ENCODE measurements at places on chromosomes 6 and 20. TPM values are rescaled to one million over a fixed set of nuclear protein-coding genes. Genes with fewer than 3 reads are reported as not detected.

ID4 gene
- polyA plus RNA-seq, result 159 TPM

DNA sequence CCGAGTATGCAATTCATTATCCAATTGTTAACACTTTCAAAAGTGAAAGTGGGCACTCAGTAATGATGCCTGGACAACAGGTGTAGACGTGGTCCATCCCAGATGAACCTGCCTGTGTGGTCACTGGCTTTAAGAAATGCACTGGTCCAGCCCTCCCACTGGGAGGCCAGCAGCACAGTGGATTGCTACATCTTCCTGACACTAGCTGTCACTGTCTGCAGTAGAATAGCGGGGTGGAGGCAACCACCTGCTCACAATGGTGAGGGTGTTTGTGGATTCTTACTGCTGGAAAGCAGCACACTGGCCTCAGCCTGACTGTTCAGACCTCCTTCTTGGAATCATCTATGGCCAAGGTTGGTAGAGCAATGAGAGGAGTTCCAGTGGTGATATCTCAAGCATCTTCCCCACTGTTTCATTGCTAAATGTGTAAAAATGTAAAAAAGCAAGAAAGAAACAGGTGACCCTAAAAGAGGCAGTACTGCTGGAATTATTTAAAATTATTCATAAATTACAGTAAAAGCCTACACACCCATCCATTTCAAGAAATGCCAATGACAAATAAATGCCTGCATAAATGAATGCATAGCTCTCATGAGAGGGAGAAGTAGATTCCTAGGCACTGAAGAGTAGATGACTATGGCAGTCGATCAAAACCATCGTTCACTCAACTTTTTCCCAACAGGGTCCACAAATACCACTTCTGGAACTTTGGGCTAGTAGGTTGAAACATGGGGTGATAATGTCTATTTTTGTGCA, 228.0 kb upstream of the PLN start:
- DNase-seq, result no peak

DNA sequence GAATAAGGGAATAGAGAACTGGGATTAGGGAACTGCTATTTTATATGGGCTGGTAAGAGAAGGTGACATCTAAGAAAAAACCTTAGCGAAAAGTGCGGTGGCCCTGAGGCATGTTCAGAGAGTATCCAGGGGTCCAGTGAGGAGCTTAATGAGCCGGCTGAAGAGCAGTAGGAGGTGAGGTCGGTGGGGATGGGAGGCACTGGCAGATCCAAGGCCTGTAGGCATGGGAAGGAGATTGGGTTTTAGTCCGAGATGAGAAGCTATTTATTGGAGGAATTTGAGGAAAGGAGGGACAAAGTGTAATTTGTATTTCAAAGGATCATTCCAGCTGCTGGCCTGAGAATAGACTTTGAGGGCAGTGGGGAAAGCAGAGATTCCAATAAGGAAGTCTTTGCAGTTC, 123.8 kb downstream of the QKI start:
- no peak for DNase-seq

DNA sequence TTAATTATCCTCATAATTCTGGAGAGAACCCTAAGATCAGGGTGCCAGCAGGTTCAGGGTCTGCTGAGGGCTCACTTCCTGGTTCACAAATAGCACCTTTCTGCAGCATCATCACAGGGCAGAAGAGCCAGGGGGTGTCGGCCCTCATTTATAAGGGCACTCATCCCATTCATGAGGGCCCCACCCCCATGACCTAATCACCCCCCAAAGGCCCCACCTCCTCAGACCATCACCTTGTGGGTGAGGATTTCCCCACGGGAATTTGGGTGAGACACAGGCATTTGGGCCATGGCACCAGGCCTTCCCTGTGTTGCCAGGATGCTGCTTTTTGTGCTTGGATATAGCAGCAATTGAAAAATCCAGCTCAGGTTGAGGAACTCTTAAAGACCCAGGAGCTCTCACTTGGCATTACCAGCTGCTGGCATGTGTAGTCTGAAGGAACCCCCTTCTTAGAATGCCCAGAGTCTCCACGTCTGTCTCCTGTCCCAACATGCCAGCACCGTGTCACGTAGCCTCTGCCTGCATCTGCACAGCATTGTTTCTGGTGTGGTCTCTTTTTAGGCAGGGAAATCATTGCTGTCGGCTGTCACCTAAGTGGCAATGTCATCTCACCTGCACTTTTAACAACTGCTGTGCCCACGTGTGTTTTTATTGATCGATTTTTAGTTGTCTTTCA, 71.5 kb downstream of the RPP40 start:
- DNase-seq, result no peak

DNA sequence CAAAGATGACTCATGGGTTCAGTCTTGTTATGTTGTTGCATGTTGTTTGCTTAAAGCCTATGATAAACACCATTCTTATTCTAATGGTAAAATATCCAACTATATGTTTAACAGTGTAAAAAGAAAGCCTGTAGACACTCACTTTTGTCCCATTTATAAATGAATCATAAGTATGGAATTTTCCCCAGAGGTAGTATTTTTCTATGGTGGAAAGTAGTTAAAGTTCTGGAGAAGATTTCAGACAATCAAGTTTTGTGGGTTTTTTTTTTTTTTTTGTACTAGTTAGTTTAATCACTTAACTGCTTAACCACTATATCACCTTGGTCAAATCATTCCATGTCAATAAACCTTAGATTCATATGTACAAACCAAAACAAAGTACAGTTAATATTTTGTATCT, 35.8 kb downstream of the PTCHD4 start:
- no peak for DNase-seq
